ENCODE measurements at places on chromosomes 7 and 10.

DNA sequence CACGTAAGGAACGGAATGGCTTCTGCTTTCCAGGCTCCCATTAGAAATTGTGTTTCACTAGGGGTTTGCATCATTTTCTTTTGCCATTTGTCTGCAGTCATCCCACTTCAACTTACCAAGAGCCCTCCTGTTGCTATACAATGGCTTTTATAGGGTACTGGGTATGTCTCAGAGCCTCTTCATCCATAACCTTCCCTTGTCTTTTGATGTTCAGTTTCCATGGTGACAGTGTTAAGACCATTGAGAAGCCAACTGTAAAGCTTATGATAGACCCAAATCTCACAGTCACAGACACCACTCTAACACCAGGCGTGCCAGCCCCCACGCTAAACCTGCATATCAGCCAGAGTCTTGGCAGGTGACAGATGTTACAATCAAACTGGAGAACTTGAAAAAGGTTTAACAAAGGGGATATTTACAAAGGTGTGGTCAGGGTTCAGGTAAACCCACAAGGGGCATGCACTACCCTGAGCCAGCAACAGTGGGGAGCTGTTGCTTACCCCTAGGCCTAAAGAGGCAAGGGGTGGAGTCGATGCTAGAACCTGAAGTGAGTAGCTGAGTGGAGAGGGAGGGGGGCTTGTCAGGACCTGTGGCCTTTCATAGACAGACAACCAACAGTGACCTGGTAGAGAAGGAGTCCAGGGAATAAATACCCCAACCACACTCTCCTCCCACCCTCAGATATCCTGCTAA lies 53.2 kb upstream of the ABLIM1 start:
- DNase-seq, result no peak

DNA sequence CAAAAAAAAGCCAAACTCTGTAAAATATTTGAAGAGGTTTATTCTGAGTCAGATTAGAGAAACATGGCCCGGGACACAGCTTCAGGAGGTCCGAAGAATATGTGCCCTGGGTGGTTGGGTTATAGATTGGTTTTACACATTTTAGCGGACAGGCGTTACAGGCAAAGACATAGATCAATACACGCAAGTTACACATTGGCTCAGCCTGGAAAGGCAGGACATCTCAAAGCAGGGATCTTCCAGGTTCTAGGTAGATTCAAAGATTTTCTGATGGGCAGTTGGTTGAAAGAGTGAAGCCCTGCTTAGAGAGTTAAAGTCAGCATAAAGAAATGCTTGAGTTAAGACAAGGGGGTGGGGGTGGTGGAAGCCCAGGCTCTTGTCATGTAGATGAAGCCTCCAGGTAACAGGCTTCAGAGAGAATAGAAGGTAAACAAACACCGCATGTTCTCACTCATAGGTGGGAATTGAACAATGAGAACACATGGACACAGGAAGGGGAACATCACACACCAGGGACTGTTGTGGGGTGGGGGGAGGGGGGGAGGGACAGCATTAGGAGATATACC lies 464.3 kb upstream of the ADARB2 start:
- DNase-seq, result no peak

GRCh38 chr10:49253340-49253906 lies 45.5 kb upstream of the C10orf71 start:
- DNase-seq, result no peak

- no peak for DNase-seq
Observed at GRCh38 chr10:75651417-75651816, 220.0 kb downstream of the LRMDA start.

DNA sequence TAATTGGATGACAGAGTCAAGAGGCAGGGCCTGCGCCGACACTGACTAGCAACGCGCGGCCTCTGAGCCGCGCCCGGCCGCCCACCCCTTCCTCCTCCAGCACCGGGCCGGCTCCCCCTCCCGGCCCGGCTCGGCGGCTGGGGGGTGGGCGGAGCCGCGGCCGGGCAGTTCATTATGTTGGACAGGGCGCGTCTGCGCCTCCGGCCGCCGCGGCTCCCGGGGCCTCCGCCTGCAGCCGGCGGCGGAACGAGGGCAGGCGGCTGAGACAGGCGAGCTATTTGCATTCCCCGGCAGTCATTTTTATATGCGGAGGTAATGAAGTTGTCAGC lies 106.7 kb downstream of the SNX10 start:
- peak; percentile 46 for DNase-seq

DNA sequence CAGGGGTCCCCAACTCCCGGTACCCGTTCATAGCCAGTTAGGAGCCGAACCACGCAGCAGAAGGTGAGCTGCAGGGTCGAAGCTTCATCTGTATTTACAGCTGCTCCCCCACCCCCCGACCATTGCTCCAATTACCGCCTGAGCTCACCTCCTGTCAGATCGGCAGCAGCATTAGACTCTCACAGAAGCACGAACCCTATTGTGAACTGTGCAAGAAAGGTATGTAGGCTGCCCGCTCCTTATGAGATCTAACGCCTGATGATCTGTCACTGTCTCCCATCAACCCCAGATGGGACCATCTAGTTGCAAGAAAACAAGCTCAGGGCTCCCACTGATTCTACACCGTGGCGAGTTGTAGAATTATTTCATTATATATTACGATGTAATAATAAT lies 14.6 kb upstream of the AZGP1 start:
- DNase-seq, result no peak

DNA sequence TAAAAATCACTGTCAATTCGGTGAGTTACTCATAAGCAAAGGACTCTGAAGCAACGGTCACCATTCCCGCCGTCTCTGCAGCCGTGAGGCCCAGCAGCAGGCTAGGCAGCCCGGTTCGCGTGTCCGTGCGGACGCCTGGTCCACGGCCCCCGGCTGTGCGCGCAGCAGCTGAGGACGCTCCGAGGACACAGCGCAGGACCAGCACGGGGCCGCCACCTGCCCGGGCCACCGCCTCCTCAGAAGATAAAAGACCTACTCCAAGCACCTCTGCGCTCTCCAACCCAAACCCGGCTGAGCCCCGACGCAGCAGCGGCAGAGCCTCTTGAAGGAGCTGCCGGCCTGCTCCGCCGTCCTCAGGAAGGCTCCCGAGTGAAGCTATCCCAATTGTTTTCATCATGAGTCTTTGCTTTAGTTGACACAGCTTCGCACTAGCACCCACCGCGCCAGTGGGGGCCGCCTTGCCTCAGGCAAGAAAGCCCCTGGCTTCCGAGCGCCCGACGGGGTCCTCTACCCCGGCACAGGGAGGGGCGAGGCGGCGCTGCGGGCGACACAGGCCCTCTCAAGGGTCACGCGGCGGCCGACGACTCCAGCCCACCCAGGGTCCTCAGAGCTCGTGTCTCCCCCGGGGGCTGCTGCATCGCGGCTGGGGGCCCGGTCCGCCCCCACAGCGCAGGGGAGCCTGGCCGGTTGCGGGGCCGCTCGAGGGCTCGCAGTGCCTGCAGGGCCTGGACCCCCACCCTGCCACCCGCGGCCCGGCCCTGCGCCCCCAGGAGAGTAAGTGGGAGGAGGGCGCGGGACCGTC lies 16.9 kb upstream of the GPR146 start:
- DNase-seq, result no peak

DNA sequence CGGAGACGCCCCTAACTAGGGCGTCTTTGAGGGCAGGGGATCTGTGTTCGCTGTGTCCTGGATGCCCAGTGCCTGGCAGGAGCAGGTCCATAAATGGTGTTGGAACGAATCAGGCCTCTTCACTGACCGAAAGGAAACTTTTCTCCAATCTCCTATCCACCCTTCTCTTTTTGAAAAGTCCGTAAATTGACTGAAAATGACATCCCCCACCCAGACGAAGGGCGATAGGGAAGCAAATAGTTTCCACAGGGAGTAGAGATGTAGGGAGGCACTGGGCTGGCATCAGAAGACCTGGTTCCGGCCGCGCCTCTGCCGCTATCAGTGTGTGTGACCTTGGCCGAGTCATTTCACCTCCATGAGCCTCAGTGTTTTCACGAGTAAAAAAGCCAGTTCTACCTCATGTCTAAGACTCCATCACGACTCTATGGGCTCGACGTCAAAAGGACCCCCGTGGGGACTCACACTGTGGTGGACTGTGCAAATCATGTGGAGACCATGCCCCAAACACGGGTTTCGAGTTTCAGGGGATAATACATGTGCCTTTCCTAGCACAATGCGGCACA lies 497 bp upstream of the RAB11FIP2 start:
- no peak for DNase-seq

DNA sequence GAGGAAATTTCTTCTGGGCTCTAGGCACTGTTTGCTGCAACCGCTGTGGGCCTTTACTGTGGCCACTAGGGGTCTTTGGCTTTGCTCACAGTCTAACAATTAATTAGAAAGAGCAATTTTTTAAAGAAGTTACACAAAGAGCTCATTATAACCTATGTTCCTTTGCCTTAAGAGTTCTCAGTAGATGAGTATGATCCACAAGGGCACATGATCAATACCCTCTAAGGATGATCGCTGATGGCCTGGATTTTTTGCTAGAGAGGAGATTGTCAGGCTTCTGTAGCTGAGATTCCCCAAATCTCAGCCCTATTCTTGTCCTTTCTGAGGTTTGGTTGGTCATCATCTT lies 80.8 kb upstream of the RHOBTB1 start:
- no peak for DNase-seq

Data from ureter (tissue), 1 donor.